Activated naive CD4-positive, alpha-beta T cell (primary cell): ENCODE measurements at places on chromosomes 5 and 9.

GRCh38 chr5:69509212-69509611 lies 16.6 kb downstream of the OCLN start:
- DNase-seq = no peak

DNA sequence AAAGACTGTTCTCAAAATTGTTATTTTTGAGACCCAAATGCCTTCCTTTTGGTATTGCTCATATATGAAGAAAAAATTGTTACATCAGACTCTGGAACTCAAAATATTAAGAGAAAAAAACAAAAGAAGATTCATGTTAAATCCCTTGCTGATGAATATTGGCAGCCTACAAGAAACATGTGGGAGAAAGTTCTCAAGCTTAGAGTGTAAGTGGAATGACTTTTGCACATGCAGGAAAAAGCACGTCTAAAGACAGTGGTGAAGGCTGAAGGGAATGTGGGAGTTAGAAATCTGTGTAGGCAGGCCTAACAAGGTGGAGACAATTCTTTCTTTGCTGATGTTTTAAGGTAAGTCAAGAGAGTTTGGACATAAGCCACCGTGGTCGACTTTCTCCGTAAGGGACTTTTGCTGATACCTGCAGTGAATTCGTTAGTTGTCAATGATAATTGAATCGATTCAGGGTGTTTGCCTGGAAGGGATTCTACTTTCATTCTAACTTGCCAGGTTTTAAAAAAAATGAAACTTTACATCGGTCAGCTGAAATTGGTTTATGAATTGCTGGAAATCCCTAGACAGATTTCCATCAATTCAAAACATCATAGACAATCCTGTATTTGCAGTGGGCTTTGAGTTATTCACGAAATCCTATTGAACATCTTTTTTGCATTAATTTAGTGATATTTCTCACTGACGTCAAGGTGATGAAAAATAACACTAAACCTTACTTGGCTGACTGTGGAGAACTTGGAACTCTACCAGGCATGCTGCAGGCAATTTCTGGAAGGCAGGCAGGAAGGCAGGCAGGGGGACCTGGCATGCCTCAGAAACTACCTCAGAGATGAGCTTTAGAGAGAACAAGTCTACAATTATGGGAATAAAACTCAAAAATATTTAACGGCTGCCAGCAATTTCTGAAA lies 359.1 kb upstream of the ADAMTSL1 start:
- no peak for DNase-seq

DNA sequence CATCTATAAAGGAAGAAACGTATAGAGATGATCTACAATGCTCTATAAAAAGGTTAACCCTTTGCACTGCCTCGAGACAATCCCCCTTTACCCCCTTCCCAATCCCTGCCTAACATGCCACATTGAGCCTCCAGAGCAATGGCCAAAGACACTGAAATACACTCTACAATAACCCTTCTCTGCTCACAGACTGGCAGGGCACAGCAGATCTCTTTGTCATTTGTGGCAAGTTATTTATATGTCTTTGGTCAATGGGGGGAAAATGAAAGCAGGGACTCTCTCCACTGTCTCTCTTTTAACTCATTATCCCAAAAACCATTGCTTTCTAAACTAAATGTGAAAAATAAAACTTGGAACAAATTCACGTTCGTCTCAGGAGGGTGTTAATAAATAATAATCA lies 51.7 kb downstream of the PTCH1 start:
- no peak for DNase-seq

DNA sequence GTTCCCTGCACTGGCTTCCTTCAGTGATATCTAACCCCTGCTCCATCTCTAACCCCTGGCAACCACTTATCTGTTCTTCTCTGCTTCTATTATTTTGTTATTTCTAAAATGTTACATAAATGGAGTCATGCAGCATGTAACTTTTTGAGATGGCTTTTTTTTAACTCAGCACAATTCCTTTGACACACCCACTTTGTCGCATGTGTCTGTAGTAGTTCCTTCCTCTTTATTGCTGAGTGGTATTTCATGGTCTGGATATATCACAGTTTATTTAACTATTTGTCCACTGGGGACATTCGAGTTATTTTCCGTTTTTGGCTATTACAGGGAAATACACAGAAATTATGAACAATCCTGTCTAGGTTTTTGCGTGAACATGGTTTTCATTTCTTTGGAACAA lies 200.2 kb downstream of the TRIO start:
- DNase-seq = no peak

DNA sequence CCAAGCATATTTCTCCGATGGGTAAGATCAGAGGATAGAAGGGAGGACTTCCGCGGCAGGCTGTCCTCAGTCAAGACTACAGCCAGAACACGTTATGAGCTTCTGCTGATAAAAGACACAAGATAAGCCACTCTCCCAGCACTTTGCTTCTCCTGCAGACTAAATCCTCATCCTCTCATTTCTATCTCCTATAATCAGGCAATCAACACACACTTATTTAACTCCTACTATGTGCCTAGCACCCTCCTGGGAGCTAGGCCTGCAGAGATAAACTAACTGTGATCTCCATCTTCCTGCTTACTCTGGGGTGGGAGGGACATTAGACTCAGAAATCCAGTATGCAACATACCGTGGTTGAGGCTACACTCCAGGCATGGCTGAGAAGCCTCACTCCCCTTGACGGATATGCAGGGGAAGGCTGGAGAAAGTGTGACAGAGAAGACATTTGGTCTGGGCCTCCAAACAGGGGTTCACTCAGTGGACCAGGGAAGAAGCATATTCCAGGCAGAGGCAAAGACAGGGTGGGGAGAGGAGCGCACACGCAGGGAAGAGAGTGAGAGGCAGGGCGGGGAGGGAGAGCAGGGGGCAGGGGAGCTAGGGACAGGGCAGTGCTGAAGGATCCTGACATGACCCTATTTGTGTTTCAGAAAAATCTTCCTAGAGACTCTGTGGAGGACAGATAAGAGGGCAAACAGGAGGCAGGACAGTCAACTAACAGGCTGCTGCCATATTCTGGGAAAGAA lies 274.1 kb downstream of the DENND1A start:
- no peak for DNase-seq

DNA sequence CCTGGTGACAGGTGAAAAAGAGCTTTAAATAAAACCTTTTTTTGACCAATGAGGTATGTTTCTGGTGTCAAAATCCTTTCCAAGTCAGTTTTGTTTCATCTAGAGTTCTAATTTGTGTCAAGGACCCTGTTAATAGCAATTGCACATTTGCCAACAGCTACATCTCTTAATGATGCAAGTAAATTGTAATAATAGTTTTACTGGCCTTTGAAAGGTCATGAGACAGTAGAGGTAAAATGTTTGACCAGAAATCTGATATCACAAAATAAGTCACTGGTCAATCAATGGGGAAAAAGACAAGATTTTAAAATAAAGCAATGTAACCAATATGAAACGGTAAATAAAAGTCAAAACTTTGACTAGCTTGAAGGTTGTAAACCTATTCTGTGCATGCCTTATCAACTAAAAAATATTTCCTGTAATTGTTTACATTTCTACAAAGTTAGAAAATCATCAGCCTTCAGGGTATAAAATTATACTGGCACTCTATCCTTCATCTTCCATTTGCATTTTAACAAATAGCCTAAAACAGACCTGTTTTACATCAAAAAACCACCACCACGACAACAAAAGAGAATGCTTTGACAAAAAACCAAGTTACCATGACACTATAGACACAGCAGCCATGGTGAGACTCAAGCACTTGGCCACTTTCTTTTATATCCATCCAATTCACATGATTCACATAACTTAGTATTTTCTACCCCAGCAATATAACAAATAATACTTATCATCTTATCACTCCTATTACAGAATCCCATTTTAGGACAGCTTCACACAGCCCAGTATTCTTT lies 3.0 kb downstream of the NADK2 start:
- DNase-seq = no peak

- DNase-seq = no peak
These were observed 60.1 kb upstream of the SPATA31C2 start for GRCh38 chr9:88198341-88198807.

DNA sequence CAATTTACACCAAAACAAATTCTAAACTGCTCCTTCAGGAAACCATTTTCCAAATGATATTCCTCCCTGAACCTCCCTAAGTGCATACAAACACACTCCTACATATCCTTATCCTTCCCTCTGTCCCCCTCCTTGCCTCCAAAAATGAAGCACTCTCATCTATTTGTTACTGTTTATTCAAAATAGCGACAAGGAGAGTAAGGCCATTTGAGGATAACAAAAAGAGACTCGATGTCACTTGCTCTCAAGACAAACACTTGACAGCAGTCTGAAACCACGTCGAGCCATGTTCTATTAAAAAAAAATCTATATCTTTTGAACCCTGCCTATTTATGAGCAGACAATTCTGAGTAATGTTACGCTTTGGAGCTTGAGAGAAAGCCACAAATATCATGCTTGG lies 547.9 kb downstream of the DTWD2 start:
- DNase-seq = no peak

DNA sequence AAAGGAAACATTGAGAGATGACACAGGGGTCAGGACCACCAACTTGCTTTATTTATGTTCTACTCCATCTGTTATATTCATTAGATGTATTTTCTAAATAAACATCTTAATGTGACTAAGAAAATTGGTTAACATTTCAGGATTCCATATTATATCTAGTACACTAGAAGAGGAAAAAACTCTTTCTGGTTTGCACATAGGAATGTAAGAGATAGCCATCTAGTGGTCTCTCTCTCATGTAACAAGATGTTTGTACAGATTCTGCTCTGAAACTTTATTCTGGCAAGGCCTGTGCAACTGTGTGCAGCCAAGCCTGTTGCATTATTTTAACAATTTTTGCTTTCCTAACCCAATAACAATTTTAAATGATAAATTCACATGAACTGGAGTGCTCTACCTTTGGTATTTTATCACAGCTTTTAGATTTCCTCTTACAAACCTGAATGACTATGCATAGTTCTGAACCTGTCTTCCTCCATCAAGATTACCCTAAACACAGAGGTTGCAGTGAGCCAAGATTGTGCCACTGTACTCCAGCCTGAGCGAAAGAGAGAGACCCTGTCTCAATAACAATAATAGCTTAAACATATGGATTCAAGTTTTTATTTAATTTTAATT lies 148.2 kb downstream of the GIN1 start:
- no peak for DNase-seq

- no peak for DNase-seq
These were observed 858 bp upstream of the SOWAHA start for GRCh38 chr5:132812123-132812765.

GRCh38 chr9:532707-533106 lies 308.8 kb upstream of the DMRT1 start:
- no peak for DNase-seq

GRCh38 chr5:2163940-2164490 lies 281.3 kb upstream of the IRX4 start:
- no peak for DNase-seq

DNA sequence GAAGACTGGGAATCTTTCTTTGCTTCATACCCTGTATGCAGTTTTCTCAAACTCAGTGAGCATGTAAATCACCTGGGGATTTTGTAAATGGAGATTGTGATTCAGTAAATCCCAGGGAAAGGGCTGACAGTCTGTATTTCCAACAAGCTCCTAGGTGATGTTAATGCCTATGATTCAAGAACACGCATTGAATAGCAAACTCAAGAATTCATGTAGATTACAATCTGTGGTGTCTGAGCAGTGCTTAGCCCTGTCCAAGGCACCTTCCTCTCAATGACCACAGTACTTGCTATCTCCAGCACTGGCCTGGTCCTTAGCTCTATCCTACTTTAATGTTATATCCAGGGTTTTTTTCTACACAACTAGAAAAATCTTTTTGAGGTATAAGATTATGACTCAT lies 721.4 kb upstream of the MEF2C start:
- no peak for DNase-seq

GRCh38 chr5:34534523-34535103 lies 121.5 kb upstream of the RAI14 start:
- no peak for DNase-seq

DNA sequence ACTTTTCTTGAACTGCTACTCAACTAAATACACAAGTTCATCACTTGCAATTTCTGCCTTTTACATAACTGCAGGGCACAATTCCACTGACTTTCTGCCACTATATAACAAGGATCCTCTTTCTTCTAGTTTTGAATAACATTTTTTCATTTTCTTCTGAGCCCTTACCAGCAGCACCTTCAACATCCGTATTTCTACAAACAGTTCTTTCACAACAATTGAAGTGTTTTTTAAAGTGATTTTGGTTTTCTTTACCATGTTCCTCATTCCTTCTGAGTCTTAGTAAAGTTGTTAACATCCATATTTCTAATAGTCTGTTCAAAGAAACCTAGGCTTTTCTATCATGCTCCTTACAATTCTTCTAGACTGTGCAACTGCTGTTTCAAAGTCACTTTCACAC lies 127.2 kb upstream of the PITX1 start:
- no peak for DNase-seq

DNA sequence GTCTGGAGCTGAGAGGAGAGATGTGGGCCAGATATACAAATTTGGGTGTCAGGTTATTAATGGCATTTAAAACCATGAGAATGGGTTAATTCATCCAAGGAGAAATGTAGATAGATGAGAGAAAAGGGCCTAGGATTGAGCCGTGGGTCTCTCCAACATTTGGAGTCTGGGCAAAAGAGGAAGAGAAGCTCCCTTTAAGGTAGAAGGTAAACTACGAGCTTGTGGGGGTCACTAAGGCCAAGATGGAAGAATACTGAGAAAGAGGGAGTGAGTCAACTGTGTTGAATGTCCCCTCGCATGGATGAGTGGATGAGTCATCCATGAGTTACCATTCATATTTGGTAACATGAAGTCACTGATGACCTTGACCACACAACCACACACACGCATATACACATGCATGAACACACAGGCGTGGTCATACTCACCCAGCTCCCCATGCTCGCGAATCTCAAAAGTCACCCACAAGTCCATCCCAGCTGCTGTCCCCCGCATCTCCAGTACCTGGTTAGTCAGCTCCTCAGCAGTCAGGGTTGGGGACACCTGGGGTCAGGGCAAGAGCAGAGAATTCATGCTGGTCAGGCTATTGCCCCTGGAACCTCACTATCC lies 6.8 kb upstream of the FCHSD1 start:
- no peak for DNase-seq

GRCh38 chr9:109478051-109478563 lies 20.0 kb downstream of the PTPN3 start:
- no peak for DNase-seq

DNA sequence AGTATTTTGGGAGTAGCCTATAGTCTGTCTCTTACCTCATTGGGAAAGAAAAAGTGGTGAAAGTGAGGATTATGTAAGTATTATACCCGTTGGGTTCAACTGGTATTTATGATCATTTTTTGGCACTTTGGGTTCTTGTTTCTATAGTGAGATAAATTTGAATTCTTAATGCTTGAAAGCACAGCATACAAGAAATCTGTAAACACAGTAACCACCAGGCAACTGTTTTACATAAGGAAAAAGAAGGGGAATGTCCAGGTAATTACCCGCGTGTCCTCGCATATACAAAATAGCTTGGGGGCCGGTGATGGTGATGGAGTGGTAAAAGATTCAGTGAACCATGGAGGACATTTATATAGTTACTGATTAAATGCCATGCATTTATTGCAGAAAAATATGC lies 60.5 kb downstream of the BASP1 start:
- DNase-seq = no peak

GRCh38 chr5:102130386-102130785 lies 165.7 kb downstream of the SLCO4C1 start:
- DNase-seq = no peak
